ENCODE measurements at places on chromosomes 1 and 21.
A peak's percentile ranks its signal among the peaks of the same experiment; 100 is the strongest.

- peak; percentile 64 for DNase-seq
Measured at GRCh38 chr1:156608036-156608674, 6.9 kb upstream of the GPATCH4 start.

GRCh38 chr1:180213401-180214170 is 16.5 kb upstream of the LHX4 start:
- peak; percentile 35 for DNase-seq

GRCh38 chr1:173014160-173014559 is 36.6 kb downstream of the TNFSF18 start:
- no peak for DNase-seq

- no peak for DNase-seq
Measured at GRCh38 chr1:41812453-41812852, 106.3 kb downstream of the HIVEP3 start.

GRCh38 chr1:180343921-180344769 is 114.1 kb downstream of the LHX4 start:
- no peak for DNase-seq

DNA sequence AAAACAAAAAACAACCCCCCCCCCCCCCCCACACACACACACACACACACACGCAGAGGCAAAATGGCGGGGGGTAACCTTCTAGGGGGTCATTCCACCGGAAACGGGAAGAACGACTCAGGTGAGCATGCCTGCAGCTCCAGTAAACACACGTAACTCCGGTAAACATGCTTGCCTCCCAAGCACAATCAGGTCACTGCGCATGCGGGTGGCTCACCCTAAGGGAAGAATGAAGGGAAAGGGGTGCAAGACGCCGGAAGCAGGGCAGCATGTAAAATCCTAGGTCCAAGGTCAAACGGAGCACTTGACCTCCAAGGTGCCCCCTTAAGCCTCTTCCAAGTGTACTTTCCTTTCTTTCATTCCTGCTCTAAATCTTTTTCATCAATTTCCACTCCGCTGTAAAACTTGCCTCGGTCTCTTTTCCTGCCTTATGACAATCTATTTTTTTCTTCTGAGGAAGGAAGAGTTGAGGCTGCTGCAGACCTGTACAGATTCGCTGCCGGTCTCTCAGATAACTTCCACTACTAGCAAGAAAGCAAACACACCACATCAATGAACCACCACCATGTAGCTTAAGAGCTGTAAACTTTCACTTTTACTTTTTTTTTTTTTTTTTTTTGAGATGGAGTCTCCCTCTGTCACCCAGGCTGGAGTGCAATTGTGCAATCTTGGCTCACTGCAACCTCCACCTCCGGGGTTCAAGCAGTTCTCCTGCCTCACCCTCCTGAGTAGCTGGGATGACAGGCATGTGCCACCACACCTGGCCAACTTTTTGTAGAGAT is 21.0 kb upstream of the CBR3 start:
- no peak for DNase-seq

DNA sequence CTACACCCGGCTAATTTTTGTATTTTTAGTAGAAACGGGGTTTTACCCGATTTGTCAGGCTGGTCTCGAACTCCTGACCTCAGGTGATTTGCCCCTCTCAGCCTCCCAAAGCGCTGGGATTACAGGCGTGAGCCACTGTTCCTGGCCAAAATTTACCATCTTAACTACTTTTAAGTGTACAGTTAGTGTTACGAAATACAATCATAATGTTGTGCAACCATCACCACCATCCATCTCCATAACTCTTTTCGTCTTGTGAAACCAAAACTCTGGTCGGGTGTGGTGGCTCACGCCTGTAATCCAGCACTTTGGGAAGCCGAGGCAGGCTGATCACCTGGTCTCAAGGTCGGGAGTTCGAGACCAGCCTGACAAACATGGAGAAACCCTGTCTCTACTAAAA is 14.1 kb upstream of the ZBTB40 start:
- no peak for DNase-seq

GRCh38 chr21:16455978-16456377 is 726.2 kb downstream of the USP25 start:
- no peak for DNase-seq

DNA sequence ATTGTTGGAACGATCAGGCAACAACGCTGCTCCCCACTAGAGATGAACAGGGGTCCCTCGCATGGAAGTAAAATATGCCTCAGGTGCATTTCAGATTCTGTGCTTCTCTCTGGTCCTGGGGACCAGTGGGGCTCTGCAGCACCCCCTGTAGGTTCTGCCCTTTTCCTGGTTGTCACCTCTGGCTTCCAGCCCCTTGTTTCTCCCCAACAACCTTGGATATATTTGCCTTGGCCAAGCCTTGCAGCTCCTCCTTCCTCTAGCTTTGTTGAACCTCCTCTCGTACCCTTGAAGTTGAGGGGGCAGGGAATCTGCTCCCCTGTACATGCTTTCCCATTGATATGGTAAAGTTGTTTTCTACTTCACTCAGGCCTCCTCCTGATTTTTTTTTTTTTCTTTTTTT is 5.4 kb upstream of the RGSL1 start:
- DNase-seq, result no peak

DNA sequence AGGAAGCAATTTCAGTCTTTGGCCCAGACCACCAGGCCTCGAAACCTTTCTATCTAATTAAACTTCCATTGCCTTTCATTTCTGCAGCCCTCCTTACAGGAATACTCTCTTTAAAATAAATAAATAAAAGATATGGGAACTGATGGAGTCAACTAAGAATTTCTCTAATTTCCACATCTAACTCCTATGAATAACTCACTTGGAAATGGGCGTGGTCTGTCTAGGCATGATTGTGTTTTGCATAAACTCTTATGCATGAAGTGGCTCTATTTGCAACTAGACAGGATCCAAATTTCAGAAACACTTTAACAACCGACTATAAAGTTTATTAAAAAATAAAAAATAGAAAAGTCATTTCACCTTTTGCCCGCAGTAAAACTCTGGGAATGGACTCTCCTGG is 199.5 kb downstream of the ADSS2 start:
- DNase-seq, result no peak

- no peak for DNase-seq
Measured at GRCh38 chr1:109996476-109996875, 11.9 kb downstream of the AHCYL1 start.

GRCh38 chr1:226682871-226683814 is 55.9 kb downstream of the ITPKB start:
- DNase-seq, result no peak

DNA sequence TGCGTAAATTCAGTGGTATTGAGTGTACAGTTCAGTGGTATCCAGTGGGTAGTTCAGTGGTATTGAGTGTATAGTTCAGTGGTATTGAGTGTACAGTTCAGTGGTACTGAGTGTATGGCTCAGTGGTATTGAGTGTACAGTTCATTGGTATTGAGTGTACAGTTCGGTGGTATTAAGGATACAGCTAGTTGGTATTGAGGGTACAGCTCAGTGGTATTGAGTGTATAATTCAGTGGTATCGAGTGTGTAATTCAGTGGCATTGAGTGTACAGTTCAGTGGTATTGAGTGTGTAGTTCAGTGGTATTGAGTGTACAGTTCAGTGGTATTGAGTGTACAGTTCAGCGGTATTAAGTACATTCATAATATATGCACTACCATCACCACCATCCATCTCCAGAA is 23.5 kb upstream of the KCNAB2 start:
- no peak for DNase-seq

DNA sequence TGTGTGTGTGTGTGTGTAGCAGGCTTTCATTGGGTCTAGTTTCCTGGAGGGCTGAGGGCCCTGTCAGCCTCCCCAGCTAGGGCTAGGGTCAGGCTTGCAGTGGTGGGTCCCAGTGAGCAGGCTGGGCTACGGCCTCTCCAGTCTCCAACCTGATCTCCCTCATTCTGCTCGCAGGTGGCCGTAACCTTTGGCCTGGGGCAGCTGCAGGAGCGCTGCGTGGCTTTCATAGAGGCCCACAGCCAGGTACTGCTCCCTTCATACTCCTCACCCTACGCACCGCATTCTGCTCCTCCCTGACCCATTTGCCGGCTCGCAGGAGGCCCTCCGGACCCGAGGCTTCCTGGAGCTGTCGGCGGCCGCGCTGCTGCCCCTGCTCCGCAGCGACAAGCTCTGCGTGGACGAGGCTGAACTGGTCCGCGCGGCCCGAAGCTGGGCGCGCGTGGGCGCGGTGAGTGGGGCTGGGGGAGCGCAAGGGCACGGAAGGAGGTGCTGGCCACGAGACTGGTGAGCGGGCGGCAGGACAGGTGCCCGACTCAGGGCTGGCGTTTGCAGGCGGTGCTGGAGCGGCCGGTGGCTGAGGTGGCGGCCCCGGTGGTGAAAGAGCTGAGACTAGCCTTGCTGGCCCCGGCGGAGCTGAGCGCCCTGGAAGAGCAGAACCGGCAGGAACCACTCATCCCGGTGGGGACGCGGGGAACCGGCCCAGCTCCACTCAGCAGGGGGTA is 4.7 kb downstream of the BTBD19 start:
- DNase-seq, result no peak

DNA sequence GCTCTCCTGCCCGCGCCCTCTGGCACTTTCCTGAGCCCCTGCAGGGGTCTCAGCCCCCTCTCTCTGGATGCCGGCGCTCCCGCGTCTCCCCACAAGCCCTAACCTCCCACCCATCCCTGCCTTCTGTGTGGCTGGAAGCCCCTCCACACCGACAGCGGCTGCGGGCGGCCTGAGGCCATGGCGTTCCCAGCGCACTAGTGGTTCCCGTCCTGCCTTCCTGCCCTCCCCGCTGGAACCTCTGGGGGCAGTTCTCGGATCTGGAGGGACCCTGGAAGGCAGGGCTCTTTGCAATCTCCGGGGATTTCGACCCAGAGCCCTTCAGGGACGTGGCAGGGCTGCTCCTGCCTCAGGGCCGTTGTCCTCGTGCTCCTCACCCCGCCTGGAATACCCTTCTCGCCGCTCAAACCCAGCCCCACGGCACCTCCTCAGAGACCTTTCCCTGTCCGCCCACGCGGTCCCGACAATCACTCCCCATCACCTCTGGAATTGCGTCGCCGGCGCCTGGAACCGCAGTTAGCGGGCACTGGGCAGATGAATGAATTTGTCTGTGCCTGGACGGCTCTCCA is 493 bp upstream of the ESPN start:
- no peak for DNase-seq

DNA sequence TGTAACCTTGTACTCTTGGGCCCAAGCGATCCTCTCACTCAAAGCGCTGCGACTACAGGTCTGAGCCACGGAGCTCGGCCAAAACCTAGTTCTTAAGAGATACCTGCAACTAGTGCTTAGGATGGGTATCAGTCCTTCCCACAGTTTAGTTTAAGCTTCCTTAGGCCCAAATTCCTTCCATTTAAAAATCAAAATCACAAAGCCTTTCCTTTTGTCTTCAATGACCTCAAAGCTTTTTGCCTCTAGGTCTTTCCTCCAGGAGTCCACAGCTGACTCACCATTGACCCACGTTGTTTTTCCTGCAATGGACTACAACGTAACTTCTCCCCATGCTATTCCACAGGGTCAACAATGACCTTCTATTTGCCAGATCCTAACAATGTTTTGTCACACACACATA is 64.0 kb downstream of the APP start:
- DNase-seq, result no peak

Measured in hematopoietic multipotent progenitor cell treated with erythropoietin and hydrocortisone succinate and interleukin-3 and kit ligand, for 15 days (in vitro differentiated cells).